Epithelial cell of umbilical artery (primary cell): ENCODE measurements at places on chromosomes 12 and 14. TPM values are rescaled to one million over a fixed set of nuclear protein-coding genes. Genes with fewer than 3 reads are reported as not detected.

JPH4 gene
- total RNA-seq: not detected in 2 replicates

APOF gene
- not detected in 2 replicates for total RNA-seq

B4GALNT3 gene
- total RNA-seq: not detected in 2 replicates

CD27 gene
- not detected in 2 replicates for total RNA-seq

AKAP3 gene
- total RNA-seq: 0.97 and 1.1 TPM in 2 replicates
